ENCODE measurements at places on chromosomes 16 and 17.

- no peak for DNase-seq
Measured at GRCh38 chr17:50248255-50248654, 26.0 kb upstream of the TMEM92 start.

DNA sequence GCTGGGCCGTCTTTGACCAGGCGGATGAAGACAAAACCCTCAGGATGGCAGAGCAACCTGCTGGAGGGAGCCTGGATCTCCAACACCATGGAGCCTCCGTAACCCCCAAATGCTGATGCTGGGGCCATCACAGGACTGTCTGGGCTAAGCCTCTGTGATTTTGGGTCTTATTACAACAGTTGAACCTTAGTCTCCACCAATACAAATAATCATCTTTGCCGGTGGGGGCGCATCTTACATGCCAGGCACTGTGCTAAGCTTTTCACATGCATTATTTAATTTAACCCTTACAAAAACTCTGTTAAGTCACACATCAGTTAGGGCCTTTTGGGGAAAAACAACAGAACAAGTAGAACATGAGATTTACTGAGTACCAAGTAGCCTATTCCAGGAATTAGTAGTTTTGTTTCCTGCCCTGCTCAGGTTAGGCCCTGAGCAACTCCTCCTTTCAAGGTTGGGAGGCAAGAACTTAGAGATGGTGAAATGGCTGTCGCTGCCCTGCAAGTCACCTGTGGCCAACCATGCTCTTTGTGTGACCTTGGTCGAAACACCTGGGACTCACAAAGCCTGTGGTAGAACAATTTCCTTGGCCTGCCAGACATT, 8.9 kb upstream of the ITGAM start:
- DNase-seq: no peak

DNA sequence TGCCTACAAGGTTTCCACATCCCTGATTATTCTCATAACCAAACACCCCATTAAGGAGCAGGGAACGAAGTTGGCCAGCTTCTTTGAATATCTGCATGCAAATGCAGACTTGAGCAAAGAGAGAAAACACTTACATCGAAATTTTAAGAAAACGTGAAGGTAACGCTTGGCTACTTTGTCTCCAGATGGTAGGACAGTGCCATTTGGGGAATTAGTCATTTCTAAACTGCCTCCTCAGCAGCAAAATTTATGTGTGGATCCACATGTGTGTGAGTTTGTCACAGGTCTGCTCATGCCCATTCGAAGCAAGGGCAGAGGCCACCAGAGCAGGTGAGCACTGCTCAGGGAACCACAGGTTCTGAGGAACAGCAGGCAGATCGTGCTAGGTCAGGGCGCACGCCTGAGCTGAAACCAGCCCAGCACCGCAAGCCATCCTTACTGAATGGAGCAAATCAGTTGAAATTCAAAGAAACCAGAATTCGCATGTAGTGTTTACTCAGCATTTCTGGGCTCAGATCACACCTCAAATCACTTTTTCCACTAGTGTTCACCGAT, 80.1 kb downstream of the SOCS1 start:
- no peak for DNase-seq

- DNase-seq: peak; percentile 38
Measured at GRCh38 chr17:8836821-8837562, 30.5 kb downstream of the PIK3R6 start.

DNA sequence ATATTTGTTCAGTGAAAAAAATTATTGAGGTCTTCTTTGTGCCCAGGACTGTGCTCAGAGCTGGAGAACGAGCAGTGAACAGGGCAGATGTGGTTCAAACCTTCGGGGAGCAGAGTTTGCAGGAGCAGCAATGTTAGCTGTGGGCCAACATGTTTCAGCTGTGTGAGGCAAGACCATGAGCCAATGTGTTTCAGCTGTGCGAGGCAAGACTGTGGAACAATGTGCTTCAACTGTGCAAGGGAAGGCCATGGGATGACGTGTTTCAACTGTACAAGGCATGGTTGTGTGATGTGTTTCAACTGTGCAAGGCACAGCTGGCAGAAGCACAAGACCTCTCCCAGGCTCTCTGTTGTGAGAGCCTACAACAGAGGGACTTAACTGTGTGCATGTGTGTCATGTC, 35.2 kb upstream of the SDK2 start:
- DNase-seq: no peak

DNA sequence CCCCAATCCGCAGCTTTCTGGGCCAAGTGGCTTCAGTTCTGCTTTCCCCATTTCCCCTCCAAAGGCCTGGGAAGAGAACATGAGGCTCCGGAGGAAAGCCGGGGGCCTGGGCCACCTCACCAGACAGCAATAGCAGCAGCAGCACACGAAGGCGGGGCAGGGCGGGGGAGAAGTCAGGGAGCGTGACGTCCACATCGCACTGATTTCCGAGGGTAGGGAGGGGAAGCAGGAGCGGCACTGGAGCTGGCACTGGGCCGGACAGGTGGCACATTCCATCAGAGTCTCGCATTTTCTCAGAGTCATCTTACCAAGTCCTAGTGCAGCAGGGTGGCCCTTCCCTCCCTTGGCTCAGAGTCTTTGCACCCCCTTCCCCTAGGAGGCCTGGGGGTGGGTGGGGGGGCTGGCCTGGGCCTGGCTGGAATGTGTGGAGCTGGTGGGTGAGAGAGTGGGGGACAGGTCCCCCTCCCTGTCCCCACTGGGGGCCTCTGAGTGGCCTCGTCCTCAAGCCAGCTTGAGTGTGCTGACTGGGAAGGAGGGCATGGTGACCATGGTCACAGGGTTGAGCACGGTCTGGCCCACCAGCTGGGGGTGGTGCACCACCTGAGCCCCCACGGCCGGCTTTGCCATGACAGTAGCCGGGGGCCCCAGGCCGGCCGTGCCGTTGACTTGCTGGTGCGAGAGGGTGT, 14.3 kb downstream of the MNT start:
- DNase-seq: no peak

DNA sequence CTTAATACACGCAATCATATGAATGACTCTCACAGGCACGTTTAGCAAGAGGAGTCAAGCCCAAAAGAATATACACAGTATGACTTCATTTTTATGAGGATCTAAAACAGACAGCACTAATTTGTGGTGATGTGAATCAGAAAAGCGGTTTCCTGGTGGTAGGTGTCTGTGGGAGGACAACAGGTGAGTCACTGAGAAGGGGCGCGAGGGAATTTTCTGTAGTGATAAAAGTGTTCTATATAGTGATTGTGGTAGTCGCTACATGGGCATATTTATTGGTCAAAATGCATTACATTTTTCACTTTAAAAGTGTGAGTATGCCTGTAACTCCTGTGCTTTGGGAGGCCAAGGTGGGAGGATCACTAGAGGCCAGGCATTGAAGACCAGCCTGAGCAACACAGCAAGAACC, 7.6 kb upstream of the TNRC6A start:
- no peak for DNase-seq

DNA sequence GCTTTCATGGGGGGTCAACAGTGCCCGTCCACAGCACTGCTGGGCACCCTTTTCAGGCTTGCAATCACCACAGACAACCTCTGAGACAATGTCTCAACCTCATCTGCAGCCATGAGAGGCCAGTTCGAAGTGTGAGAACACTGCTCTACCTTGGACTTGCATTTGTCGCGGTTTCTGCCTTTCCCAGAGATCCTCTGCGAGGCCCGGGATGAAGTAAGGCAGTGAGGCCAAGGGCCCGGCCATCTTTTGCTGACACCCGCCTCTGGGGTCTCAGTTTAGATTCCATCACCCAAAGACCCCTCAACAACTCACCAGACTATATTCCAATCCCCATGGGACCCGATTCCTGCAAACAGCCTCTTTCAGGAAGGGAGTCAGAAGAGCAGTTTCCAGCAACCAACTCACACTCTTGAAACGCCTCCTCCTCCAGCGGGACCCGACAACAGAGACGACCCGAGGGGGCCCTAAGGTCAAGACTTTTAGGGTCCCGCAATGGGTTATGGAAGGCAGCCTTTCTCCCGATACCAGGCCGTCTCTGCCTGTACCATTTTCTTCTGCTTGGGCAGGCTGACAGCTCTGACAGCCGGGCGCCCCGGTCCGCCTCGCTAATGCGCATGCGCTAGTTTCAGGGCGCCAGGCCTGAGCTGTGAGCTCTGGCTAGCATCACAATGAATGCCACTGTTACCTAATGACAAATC, 576.0 kb downstream of the KCNJ18 start:
- DNase-seq: no peak

DNA sequence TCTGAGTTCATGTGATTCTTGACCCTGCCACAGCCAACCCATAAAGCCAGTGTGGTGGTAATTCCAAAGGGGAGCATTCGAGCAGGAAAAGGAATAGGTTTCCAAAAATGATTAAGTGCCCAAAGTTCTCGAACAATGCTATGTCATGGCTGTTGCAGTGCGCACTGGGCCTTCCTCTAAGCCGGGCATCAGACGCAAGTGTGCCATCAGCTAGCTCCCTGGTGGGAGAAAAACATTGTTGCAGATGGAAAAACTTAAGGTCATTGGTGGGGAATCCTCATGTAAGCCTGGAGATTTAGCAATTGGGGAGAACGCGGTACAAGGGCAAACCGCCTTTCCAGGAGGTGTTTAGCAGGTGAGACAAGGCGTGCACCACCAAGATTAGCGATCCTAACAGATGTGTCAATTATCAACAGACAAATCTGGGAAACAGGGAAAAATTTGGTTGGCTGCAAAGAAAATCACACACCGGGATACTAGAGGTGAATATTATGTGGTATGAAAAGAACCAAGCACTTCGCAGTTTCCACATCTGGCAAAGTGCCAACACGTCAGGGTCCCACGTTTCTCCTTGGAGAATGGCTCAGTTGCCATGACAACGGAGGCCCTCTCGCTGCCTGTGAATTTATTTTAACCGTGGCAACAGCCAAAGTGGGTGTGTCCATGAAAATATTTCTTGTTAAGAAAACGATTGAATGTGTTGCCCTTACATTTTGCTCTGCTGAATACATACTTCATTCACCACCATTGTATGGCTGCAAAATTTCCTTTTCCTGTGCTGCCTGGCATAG, 118.5 kb upstream of the CACNG5 start:
- peak; percentile 11 for DNase-seq

DNA sequence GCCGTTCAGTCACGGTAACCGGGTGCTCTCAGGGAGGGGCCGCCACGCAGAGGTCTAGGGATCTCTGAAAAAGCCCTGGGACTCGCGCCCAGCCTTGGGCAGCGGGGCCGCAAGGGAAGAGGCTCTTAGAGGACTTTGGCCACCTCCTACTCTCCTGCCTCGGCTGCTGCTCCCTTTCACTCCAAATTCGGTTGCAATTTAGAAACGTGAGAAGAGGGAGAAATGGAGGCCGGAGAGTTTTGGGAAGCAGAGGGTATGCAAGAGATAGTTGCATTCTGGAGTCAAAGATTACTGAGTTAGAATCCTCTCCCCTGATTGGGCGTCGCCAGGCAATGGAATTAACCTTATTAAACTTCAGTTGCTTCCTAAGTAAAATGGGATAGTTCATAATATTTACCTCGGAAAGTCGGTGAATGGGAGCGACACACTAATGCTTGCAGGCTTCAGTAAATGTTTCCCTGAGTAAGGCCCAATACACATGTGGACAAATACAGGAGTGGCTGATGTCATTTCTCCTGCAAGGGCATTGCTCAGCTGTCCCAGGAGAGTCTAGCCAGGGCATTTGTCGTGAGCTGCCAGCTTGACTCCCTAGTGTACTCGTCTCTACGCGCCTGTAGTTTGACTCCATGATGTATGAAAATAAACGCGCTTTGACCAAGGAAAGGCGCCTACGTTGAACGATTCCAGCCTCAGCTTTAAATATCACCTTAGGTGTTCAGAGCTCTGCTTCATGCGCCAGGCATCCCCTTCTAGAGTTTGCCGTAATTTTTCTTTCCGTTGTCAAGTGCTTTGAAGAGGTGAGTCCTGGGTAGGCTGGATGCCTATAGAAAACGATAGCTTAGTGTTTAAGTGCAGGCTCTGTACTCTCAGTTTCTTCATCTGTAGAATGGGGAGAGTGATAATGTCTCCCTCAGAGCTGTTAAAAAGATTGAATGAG, 667 bp downstream of the OGFOD1 start:
- peak; percentile 40 for DNase-seq

DNA sequence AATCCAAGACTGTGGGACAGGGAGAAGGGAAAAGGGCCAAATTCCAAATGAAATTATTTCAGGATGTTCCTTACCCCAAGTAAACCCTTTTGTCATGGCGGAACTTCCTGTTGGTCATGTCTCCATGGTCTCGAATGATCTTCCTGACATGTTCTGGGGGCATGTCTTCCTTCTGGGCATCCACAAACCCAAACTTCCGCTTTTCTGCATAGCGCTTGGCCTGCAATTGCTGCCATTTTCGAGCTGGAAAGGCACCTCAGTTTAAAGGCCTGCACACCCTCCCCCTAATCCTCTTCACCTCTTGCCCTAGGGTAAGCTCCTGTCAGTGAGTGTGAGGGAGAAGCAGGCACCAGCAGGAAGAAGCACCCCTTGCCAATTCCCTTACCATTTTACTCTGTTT, 1.2 kb downstream of the PRPF8 start:
- no peak for DNase-seq

DNA sequence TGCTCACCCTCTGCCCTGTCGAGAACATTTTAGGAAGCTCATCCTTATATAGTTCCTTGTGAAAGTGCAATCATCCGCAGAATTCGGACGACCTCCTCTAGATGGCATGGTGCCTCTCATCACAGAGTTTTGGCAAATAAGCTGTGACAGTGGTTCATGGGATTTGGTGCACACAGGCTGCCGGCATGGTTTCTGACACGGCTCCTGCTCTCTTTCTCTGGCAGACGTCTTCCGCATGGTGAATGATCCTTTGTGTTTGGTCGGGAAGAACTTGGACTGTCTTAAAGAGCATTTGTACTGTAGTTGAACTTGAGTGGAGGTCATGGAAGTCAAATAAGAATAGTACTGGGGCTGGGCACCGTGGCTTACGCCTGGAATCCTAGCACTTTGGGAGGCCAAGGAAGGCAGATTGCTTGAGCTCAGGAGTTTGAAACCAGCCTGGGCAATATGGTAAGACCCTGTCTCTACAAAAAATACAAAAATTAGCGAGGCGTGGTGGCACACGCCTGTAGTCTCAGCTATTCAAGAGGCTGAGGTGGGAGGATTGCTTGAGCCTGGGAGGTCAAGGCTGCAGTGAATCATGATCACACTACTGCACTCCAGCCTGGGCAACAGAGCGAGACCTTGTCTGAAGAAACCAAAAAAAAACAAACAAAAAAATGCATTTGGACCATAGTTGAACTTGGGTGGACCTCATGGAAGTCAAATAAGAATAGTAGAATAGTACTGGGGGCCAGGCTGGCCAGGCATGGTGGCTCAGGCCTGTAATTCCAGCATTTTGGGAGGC, 34.7 kb upstream of the NAT9 start:
- DNase-seq: no peak

- no peak for DNase-seq
Measured at GRCh38 chr17:7261379-7262191, 693 bp downstream of the CLDN7 start.

- DNase-seq: no peak
Measured at GRCh38 chr16:30699615-30700099, 686 bp downstream of the SRCAP start.

- no peak for DNase-seq
Measured at GRCh38 chr16:17331071-17331607, 139.6 kb downstream of the XYLT1 start.

DNA sequence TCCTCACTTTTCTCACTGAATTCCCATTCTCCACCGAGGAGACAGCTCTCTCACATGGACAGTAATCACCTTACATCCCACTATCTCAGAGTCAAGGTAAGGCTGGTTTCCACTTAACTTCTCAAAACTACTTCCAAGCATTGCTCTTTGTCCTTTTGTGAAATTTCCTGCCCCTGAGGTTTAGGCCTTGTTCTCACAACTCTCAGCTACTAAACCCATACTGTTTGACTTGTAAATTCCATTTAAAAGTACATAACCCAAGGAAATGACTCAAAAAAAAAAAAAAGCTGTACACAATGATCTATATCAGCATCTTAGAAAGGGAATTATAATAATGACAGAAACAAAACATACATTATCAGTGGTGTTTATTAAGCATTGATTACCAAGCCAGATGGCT, 8.8 kb downstream of the CDC27 start:
- no peak for DNase-seq

All from EL (cell line).